ENCODE measurements at places on chromosomes 13 and 19.

DNA sequence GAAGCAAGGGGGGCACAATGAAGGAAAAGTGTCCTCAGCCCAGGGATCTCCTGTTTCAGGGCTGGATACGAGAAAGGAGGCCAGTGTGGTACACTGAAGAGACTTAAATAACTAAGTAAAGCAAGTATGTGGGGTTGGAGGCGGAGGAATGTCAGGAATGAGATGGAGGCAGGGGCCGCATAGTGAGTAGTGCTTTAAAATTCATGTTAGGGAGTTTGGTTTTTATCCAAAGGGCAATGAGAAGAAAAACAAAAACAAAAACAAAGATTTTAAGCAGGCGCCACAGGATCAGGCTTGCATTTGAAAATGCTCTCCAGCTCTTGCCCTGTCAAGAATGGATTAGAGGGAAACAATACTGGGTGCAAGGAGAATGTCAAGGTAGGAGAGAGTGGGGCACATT is 273.4 kb downstream of the DCLK1 start:
- no peak for DNase-seq

DNA sequence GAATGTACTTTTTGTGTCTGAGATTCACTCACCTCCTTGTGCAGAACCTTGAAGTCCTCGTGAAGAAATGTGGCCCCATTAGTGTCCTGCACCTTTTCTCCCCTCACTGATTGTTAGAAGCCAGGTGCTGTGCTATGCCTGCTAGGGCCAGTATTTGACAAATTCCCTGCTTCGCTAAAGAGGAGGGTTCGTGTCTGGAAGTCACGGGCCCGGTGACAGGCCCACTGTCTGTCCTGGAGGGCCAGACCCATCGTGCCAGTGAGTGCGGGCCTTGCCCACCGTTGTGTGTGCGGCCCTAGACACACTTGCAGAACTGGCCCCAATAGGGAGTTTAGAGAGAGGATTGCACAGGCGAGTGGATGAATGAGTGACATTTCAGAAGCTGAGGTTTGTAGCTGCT is 36.8 kb upstream of the GAS6 start:
- DNase-seq: no peak

GRCh38 chr13:41928323-41928722 is 32.6 kb downstream of the VWA8 start:
- DNase-seq: no peak

DNA sequence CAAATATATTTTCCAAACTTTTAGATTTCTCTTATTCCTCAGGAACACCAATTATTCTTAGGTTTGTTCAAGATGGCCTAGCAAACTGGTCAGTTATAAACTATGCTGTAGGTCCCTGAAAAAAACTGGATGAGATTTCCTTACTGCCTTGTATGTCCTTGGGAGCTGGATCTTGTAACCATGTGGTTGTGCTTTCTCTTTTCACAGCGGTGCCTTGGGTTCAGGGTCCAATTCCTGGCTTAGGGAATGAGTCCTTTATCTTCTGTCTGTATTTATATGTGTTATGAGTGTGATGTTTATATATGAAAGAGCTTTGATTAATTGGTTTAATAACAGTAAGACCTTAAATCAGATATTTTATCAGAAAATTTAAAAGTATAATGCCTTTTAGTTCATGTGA is 23.5 kb upstream of the GRTP1 start:
- no peak for DNase-seq

- no peak for DNase-seq
Observed at GRCh38 chr19:38034492-38034860, 127.5 kb downstream of the SIPA1L3 start.

- no peak for DNase-seq
Observed at GRCh38 chr19:43695985-43696704, 19.7 kb upstream of the IRGC start.

GRCh38 chr13:35791184-35791851 is 314.8 kb upstream of the MAB21L1 start:
- DNase-seq: no peak

DNA sequence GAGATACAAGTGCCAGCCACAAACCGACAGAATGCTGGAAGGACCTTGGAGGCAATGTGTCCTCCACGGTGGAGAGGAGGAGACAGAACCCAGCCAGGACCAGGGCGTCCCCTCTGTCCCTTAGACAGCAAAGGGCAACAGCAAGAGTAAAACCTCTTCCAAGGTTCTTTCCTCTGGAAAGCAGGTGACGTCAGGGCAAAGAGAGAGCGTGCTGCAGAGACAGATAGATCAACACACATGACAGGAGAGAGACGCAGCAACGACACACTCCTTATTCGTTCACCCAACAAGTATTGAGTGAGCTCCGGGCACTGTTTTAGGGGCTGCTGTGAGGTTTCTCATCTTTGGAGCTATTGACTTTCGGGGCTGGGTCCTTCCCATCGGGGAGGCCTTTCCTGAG is 1.3 kb upstream of the GALP start:
- no peak for DNase-seq

DNA sequence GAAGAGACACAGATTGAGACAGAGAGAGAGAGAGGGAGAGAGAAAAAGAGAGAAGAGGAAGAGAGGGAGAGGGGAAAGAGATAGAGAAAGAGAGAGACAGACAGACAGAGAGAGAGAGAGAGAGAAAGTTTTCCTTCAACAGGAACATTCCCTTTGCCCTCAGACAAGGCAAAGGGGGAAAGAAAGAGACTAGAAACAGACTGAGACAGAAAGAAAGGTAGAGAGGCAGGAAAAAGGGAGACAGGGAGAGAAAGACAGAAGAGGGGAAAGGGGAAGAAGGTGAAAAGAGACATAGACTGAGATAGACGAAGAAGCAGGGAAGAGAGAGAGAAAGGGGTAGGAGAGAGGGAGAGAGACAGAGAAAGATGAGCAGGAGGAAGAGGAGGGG is 18.5 kb upstream of the ZNF175 start:
- DNase-seq: no peak

DNA sequence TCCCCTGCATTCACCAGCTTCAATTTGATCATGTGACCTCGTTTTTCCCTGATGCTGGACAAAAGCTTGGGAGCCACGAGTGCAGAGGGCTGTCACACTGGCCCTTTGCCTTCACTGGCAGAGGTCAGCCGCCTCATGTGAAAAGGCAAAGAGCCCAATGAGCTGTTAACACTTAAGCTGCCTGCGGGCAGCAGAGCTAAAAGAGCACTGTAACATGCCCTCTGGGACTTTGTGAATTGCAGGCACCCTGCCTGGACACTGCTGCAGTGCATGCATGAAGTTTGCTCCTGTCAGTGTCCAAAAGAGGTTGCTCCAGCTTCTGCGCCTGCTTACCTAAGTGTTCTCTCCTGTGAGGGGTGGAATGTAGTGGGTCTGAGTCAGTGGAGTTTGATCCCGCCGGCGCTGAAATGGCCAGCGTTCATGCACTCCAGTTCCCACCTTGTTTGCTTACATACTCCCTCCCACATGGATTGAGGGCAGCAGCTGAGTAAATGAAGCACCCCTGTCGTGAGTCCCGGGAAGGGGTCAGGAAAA is 193.7 kb downstream of the RFC3 start:
- DNase-seq: no peak

GRCh38 chr13:40456979-40457553 is 209.4 kb downstream of the FOXO1 start:
- DNase-seq: no peak

GRCh38 chr19:39126312-39127187 is 964 bp downstream of the PAK4 start:
- DNase-seq: no peak

DNA sequence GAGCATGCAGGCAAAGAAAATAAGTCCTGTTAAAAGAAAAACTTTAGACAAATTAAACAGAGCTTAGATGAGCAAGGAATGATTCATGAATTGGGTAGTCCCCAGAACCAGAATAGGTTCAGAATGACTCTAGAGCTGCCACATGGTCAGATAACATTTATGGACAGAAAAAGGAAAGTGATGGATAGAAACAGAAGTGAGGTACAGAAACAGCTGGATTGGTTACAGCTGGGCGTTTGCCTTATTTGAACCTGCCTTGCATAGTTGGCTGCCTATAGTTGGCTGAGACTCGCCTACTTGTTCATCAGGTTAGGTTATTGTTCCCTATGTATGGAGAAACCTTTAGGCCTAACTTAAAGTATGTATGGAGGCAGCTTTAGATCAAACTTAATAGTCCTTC is 35.4 kb downstream of the WDFY2 start:
- no peak for DNase-seq

GRCh38 chr19:18311502-18312091 is 11.3 kb downstream of the LSM4 start:
- no peak for DNase-seq

All from effector memory CD8-positive, alpha-beta T cell (primary cell).